ENCODE measurements at places on chromosomes 7 and 10.
A peak's percentile ranks its signal among the peaks of the same experiment; 100 is the strongest.

DNA sequence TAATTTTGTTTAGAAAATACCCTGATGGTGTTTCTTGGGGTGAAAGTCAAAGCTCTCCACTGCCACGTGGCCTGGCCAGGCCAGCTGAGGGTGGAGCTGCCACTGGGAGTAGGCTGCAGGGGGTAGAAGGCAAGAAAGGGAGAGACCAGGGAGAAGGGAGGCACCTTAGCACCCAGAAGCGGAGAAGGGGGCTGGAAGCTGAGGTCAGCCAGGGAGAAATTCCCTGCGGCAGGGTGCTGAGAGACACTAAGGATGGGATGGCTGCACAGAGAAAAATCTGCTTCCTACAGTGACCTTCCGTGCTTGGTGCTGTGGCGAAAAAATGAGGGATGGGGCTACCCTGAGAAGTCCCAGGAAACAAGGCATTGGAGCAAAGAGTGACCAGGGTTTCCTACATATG lies 143.7 kb downstream of the SLIT1 start:
- no peak for DNase-seq

DNA sequence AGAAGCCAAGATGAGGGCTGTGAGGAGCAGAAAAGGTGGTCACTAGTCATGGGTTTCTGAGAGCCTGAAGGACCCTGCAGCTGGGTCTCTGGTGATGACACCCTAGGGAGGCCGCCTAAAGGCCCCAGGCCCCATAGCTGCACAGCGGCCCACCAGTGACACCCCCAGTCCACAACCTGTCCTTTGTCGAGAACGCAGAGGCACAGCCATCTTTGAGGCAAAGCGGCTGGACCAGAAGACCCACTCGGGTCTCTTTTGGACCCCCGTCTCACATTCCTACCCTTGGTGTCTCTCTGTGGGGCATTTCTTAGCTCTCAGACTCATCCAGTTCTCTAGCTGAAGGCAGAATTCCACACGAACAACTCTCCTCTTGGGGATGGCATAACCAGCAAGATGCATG lies 18.8 kb downstream of the JCAD start:
- DNase-seq = no peak

DNA sequence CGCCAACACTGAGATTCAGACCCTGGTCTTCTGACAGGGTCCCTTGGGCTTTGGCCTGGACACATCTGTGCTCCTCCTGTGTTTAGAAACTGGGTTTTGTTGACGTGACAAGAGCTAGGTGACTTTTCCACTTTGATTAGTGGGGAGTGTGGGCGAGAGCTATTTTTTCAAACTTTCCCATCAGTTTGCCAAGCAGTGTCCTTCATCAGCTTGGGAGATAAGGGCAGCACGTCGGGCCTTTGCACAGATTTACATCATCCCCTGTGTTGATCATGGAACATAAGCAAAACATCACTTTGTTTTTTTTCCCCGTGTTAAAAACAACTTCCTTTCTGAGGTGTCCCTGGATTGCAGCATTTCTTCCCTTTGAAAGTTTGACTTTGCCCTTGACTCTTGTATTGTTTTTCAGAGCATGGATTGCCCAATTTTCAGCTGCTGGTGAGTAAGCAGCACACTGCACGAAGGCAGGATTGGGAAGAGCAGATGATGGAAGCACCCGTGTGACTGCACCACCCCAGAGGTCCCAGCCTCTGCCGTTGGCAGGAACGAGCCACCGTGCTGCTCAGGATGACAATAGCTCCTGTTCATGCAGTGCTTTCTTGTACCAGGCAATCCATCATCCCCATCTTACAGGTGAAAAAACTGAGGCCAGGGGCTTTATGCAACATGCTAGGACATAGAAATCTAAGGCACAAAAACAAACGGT lies 6.4 kb upstream of the IGFBP1 start:
- DNase-seq = no peak

DNA sequence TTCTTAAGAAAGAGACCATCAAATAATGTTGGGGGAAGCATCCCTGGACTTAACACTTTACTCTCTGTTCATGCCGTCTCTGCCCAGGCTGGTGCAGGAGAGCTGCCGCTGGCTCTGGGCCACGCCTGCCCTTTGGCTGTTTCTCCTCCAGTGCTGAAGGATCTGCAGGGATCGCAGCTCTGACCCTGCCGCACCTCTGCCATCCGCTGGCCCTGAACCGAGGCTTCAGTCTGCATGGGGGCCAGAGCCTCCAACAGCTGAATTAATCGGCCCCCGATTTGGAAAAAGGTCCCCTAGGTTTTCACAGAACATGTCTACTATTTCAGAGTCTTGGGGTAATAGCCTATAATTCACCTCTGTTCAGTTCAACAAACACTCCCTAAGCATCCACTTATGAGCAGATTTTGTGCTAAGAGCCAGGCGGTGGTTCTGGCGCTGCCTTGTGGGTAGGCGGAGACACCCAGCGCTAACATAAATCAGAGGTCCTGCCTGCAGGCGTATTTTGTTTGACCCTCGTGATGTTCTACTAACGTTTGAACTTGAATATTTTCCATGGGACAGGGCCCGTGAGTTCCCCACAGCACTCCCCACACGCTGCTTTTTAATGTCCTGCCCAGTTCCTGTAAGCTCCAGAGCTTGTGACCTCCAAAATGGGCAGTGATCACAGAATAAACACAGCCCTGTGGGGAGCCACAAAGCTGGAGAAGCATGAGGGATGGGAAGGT lies 99.0 kb downstream of the DYNC2I1 start:
- DNase-seq = peak; percentile 84

GRCh38 chr7:138001529-138002095 lies at the start of gene CREB3L2:
TSS of gene CREB3L2 (minus strand) at chr7:138002086. CDS start at chr7:138001705, 381 bp downstream.
- DNase-seq = peak; percentile 41

DNA sequence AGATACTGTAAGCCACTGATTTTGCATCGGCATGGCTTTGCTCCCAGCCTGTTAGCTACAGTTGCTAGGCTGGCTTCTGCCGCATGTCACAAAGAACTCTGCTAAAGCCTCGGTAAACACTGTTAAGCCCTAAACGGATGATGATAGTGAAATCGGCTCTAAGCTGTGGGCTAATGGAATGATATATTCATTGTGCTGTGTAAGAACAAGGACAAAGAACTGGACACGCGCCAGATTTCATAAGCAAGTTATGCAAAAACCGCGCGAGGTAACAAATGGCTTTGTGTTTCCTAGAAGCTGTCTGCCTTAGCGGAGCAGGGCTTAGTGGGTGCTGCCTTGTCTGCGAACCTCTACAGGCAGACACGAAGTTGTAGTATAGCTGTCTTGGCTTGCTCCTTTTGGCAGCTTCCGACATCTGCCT lies 331.3 kb upstream of the COBL start:
- peak; percentile 43 for DNase-seq

DNA sequence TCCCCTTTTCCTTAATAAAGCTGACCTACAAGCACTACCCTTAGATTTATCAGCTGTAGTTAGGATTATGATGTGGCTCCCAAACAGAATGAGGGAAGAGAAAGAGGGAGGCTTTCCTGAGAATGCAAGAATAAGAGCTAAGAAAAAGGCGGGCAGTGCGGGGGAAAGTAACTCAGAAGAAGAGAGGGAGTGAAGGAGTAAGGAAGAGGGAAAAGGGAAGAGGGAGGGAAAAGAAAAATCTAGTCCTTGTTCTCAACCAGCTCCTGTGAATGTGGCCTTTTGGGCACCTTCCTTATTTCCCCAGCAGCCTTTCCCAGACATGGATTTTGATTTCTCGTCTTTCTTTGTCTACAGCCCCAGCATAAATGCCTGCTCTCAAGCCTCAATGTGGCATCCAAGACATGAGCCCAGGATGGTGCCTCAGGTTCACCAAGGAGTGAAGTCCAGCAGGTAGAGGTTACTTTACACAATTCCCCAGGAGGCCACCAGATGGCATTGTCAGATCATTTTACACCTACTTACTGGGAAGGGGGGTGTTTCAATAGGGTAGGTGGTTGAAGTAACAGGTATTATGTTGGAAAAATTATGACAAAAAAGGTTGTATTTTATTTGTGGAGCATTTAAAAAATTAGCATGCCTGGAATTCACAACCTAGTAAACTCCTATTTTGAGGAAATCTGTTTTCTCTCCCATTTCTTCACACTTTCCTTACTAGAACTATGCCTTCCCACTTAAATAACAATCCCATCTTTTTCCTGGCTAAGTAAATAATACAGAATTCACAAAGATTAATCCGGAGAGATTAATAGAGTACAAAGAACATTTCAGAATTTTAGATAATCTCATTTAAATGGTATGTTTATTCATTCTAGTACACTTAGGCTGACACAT lies 106.5 kb downstream of the HTR7 start:
- no peak for DNase-seq

GRCh38 chr10:125584954-125585353 lies 98.0 kb downstream of the TEX36 start:
- DNase-seq = no peak

DNA sequence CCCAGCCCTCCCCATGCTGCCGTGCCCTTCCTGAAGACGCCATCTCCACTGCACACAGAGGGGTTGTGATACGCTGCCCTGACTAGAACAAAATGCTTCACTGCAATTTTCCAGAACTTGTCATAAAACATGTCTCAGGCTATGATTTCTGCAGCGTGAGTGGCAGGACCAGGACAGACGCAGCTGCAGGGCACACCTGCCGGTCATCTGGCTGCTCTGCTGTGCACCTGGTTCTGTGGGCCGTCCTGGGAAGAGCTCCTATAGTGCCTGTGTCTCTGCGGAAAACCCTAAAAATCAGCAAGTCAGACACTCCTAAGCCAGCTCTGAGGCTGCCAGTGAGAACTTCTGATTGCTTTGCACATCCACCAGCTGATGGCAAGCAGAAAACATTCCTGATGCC lies 39.7 kb upstream of the DIP2C start:
- DNase-seq = no peak

- no peak for DNase-seq
Measured at GRCh38 chr10:46077141-46077554, 31.1 kb upstream of the MSMB start.

GRCh38 chr10:89237849-89238248 lies 13.7 kb downstream of the LIPA start:
- DNase-seq = no peak

- DNase-seq = peak; percentile 18
Measured at GRCh38 chr7:73437621-73438416, 4.2 kb downstream of the FZD9 start.

DNA sequence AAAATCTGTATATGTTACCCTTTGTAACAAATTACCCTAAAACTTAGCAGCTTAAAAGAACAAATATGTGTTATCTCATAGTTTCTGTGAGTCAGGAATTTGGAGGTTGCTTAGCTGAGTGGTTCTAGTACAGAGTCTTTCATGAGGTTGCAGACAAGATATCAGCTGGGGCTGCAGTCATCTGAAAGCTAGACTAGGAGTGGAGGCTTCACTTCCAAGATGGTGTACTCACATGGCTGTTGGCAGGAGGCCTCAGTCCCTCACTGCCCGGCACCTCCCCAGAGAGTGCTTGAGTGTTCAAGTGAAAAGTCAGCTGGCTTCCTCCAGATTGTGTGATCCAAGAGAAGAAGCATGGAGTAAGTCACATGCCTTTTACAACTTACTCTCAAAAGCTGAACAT lies 16.9 kb upstream of the GGCT start:
- no peak for DNase-seq

- no peak for DNase-seq
Measured at GRCh38 chr10:21449288-21449966, 76.1 kb downstream of the SKIDA1 start.

DNA sequence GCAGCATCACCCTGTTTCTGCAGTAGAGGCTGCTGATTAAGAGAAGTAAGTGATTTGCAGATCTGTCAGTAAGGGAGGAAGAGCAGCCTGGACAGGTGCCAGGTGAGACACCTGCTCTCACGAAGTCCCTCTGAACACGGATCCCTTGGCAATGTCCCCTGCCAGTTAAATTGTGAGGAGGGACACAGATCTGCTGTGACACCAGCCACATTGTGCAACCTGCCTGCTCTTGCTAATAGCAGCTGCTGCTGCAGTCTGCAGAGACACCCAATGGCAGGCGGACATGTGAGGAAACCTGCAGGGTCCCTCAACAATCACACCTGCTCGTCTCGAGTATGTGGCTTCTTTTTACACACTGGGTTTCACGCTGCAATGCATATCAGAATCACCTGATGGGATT lies 31.9 kb downstream of the ANXA11 start:
- DNase-seq = no peak

DNA sequence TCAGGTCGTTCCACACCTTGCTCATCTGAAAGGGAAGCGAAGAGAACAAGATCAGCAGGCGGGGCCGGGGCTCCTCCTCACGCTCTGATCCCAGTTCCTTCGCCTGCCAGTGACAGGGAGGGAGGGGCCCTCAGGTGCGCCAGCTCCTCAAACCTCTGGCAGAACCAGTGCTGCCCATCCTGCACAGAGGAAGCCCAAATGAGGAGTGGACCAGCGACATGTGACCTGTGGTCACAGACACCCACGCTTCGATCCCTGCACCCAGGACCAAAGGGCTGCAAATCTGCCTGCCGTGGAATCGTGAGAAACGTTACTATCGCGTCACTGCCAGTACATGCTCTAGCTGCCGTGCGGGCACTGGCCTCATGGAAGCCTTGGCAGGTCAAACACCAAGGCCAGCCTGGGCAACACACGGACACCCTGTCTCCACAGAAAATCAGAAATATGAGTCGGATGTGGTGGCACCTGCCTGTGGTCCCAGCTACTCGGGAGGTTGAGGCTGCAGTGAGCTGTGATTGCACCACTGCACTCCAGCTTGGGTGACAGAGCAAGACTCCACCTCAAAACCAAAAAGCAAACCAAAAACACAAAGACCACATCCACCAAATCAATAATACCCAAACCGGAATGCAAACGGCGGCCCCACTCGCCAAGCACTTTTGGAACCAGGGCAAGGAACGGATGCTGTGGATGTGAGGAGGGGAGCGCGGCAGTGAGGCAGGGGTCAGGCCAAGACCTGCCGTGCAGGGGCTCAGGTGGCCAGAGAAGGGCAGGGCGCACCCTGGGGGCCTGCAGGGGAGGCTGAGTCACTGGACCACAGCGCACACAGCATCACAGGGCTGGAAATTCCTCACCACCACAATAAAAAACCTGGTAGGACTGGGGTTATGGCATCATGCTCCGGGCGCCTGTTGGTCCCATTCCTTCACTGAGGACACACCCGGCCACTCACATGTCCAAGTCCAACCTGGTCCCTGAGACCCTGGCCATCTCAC lies 13.4 kb downstream of the NUDT1 start:
- no peak for DNase-seq

GRCh38 chr10:79381804-79382221 lies 34.5 kb downstream of the PPIF start:
- no peak for DNase-seq
